ENCODE measurements at places on chromosomes 12 and 14.

GRCh38 chr12:15272376-15272775, 49.9 kb upstream of the PTPRO start:
- DNase-seq, result no peak

- no peak for DNase-seq
Observed at GRCh38 chr14:76022991-76023390, 37.4 kb downstream of the IFT43 start.

- DNase-seq, result no peak
Observed at GRCh38 chr12:117441751-117442150, 80.3 kb upstream of the NOS1 start.

DNA sequence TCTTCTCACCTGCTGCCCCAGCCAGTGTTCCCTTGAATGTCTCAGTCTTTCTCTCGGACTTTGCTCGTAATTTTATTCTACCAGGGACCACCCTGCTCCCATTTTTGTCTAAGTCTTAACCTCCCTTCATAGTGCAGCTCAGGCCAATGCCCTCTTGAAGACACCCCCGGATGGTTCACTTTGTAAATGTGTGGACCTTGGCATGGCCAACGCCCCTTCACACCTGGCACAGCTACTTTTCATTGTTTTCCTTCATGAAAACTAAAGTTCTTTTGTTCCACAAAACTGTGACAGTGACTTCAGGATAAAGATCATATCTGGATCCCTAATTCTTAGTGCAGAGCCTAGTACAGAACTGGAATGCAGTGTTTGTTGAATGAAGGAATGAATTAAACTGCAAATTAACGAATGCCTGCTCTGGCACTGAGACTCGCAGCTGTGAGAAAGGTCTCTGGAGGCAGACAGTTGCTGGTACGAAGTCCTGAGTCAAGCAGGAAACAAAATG, 3.5 kb upstream of the RNASE4 start:
- no peak for DNase-seq

DNA sequence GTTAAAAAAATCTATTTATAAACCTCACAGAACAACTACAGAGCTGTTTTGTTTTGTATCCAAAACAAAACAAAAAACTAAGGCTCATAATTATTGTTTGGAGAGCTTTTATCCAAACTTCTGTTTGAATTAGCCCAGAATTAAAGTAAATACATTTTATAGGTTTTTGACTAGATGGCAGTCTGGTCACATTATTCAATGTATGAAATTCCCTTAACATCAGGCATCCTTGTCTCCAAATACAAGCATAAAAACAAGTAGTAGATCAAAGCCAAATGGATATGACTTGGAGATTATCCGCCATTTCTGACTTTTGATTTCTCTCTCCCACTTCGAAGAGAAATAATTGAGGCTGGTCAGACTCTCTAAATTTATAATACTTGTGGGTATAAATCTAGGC, 63.5 kb downstream of the SLC38A1 start:
- no peak for DNase-seq

Data from NCI-H1092 (cell line).